ENCODE measurements at places on chromosomes 6 and 20. TPM values are rescaled to one million over a fixed set of nuclear protein-coding genes. Genes with fewer than 3 reads are reported as not detected.

The LRRC73 gene
- total RNA-seq, result not detected

The TUBB2B gene
- total RNA-seq, result 8.6 TPM

- DNase-seq, result no peak
Measured at GRCh38 chr6:13593720-13594119, 19.3 kb downstream of the SIRT5 start.

- no peak for DNase-seq
Measured at GRCh38 chr6:11393713-11394627, 143.6 kb upstream of the TMEM170B start.

Measured in MG63 (cell line).